ENCODE measurements at places on chromosomes 3 and 15.
A peak's percentile ranks its signal among the peaks of the same experiment; 100 is the strongest.

DNA sequence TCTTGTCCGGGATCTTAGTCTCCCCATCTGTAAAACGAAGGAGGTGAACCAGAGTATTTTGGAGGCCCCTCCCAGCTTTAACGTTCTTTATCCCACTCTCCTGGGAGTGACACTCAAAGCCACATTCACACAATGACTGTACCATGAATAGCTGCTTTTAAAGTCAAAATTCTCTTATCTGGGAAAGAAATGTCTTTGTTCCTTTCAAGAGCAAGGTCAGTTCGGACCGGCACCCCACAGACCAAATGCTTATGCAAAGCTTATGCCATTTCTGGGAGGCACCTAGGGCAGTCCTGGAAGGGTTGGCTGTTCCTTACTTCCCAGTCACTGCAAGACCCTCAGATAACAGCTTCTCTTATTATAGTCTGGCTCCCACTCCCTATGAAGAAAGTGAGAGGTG is 53.5 kb upstream of the WNT5A start:
- DNase-seq = no peak
- H3K27me3 ChIP-seq = no peaks in the 10 kb centered on the region
- no peaks in the 10 kb centered on the region for H3K36me3 ChIP-seq
- no peak overlapping the region for H3K4me3 ChIP-seq
- no peaks in the 10 kb centered on the region for H3K4me1 ChIP-seq

DNA sequence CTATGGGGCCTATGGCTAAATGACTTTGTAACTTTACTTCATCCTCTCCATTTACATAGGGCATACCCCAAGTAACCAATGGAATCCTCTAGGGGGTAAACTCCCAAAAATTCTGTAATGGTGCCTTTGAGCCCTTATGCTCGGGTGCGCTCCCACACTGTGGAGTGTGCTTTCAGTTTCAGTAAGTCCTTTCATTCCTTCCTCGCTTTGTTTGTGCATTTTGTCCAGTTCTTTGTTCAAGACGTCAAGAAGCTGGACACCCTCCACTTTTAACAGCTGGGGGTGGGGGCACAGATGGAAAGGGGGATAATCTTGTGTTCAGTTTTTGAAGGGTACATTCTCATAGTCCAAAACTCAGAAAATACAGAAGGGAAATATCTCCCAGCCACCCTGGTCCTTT is 84.4 kb upstream of the C2CD4B start:
- H3K4me3 ChIP-seq = no peak overlapping the region
- peaks cover 3% of the 10 kb centered on the region for H3K27me3 ChIP-seq

DNA sequence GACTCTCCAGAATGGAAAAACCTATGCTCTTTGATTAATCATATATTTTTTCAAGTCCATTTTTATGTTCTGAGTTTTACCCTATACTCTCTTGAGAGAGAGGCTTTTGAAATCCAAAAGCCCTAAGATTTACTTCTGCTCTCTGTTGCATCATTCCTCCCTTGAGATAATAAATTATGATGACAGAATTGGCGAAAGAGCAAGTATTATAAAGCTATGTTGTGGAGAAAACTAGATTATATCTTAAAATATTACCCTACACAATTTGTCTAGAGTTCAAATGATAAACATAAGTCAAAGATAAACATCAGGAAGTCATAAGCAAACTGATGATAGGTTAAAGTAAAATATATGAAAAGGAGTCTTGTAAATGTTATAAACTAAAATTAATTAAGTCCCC is 293.4 kb upstream of the MME start:
- no peaks in the 10 kb centered on the region for H3K27me3 ChIP-seq
- H3K36me3 ChIP-seq = no peaks in the 10 kb centered on the region
- no peak for DNase-seq
- no peaks in the 10 kb centered on the region for H3K4me1 ChIP-seq
- H3K4me3 ChIP-seq = no peak overlapping the region
- no peak overlapping the region for H3K27ac ChIP-seq

- peaks cover 15% of the 10 kb centered on the region for H3K27me3 ChIP-seq
- H3K4me3 ChIP-seq = no peak within 1 kb of the TSS
- DNase-seq = no peak
- no peaks in the 10 kb centered on the region for H3K4me1 ChIP-seq
- H3K27ac ChIP-seq = no peak within 1 kb of the TSS
Observed at GRCh38 chr3:6860954-6861624, at the start of gene GRM7. Gene GRM7 (plus strand): TSS chr3:6861115.

DNA sequence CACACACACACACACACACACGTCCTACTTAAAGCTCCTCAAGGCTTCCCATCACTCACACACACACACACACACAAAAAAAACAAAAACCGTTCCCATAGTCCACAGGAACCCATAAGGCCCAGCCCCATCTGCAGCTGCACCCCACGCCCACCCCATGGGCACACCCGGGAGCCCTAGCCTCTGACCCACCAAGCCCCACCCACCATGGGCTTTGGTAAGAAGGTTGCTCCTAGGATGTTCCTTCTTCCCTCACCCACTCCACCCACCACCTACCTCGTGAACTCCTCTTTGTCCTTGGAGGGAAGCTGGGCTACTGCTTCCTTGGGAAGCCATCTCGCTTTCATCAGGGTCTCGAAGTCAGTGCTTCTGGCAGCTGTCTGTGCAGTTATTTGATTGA is 115.1 kb downstream of the TPRA1 start:
- H3K27ac ChIP-seq = no peak overlapping the region
- H3K4me1 ChIP-seq = no peaks in the 10 kb centered on the region
- DNase-seq = no peak
- no peak overlapping the region for H3K4me3 ChIP-seq
- H3K27me3 ChIP-seq = peaks cover 2% of the 10 kb centered on the region

- no peaks in the 10 kb centered on the region for H3K27me3 ChIP-seq
- DNase-seq = no peak
- H3K4me3 ChIP-seq = no peak overlapping the region
- H3K4me1 ChIP-seq = no peaks in the 10 kb centered on the region
- no peak overlapping the region for H3K27ac ChIP-seq
- no peaks in the 10 kb centered on the region for H3K36me3 ChIP-seq
Observed at GRCh38 chr3:110791995-110792686, 279.5 kb upstream of the NECTIN3 start.

DNA sequence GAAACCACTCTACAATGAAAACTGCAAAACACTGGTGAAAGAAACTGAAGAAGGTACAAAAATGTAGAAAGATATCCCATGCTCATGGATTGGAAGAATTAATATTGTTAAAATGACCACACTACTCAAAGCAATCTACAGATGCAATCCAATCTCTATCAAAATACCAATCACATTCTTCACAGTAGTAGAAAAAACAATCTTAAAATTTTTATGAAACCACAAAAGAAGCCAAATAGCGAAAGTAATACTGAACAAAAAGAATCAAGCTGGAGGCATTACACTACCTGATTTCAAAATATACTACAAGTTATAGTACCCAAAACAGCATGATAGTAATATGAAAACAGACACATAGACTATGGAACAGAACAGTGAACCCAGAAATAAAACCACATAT is 36.9 kb downstream of the TXNRD3 start:
- no peaks in the 10 kb centered on the region for H3K36me3 ChIP-seq
- no peak for DNase-seq
- H3K27ac ChIP-seq = no peak overlapping the region
- H3K4me3 ChIP-seq = no peak overlapping the region
- H3K4me1 ChIP-seq = no peaks in the 10 kb centered on the region

- H3K4me1 ChIP-seq = no peaks in the 10 kb centered on the region
- no peak for DNase-seq
- H3K4me3 ChIP-seq = no peak overlapping the region
- no peak overlapping the region for H3K27ac ChIP-seq
- H3K27me3 ChIP-seq = no peaks in the 10 kb centered on the region
Observed at GRCh38 chr3:22933051-22933840, 269.9 kb upstream of the UBE2E2 start.

DNA sequence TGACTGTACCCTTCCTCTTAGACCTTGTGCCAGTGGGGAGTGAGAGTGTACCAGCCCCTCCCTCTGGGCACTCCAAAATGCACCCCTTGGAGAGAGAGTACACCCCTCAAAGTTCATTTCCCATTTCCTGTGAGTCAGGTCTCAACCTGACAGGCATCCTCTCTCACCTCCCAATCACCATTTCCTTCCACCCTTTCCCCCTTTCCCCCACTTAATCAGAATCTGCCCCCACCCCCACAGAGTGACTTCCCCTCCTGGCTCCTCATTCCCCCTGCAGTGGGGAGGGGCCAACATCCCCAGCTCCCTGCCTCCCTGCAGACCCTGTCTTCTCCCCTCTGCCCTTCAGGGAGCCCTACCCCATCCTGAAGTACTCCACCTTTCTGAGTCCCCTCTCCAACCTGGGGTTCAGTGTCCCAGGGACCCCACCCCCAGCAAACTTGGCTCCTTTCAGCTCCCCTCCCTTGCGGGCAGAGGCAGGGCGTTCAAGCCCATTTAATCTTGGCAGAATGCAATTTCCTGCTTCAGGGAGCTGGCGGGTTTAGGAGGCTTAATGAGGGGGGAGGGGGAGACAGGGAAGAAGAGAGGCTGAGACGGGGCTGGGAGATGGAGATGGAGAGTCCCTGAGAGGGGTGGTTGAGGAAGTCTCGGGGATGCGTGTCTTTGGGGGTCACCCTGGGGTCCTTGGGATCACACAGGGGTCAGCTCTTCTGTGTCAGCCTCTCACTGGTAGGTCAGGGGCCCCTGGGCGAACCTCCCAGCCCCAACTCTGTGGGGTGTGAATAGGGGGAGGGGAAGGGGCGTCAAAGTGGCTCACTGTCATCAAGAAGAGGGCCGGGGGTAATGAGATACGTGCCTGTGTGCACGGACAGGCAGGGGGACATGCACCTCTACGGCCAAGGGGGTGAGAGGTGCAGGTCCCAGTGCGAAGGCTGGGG is 16.6 kb upstream of the SEMA3F start:
- H3K4me3 ChIP-seq = no peak overlapping the region
- no peak for DNase-seq
- H3K27ac ChIP-seq = no peak overlapping the region

DNA sequence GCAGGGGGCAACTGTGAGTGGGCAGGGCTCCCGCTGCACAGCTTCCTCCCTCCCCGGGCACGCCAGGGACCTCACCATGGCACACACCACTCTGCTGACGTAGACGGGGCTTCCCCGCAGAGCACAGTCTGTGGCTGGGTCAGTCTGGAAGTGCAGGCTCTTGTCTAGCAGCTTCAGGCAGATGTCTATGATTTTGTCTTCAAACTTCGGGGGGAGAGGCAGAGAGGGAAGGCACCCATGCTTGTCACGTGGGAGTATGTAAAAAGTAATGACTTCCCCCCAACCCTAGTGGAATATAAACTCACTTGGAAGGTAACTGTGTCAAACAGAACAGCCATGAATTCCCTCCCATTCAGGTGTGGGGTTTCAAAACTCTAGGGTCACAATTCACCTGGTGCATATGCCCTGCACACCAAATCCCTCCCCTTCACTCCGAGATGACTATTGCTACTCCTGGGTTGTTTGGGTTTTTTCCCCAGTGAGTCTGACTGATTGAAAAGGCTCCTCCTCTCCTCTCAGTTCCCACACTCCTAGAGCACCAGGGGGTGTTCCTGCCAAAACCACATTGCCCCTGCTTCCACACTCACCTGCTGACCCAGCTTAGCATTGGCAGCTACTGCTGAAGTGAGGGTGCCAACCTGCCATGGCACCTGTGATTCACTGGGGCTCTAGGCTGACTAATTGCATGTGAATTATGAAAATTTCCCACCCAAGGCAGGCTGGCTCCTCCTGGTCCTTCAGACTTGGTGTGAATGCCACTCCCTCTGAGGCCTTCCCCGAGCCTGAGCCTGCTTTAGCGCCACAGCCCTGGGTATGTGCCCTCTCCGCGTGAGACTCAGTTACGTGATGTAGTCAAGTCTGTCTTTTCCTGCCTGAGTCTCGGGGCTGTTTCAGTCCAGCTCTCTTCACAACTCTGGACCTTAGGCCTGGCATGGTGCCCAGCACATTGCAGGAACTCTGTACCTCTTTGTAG is 13.0 kb downstream of the TGM5 start:
- H3K4me1 ChIP-seq = peaks cover 31% of the 10 kb centered on the region
- H3K36me3 ChIP-seq = no peaks in the 10 kb centered on the region
- H3K4me3 ChIP-seq = peak overlapping the region; percentile 44
- H3K27ac ChIP-seq = peak overlapping the region; percentile 73
- no peaks in the 10 kb centered on the region for H3K27me3 ChIP-seq

DNA sequence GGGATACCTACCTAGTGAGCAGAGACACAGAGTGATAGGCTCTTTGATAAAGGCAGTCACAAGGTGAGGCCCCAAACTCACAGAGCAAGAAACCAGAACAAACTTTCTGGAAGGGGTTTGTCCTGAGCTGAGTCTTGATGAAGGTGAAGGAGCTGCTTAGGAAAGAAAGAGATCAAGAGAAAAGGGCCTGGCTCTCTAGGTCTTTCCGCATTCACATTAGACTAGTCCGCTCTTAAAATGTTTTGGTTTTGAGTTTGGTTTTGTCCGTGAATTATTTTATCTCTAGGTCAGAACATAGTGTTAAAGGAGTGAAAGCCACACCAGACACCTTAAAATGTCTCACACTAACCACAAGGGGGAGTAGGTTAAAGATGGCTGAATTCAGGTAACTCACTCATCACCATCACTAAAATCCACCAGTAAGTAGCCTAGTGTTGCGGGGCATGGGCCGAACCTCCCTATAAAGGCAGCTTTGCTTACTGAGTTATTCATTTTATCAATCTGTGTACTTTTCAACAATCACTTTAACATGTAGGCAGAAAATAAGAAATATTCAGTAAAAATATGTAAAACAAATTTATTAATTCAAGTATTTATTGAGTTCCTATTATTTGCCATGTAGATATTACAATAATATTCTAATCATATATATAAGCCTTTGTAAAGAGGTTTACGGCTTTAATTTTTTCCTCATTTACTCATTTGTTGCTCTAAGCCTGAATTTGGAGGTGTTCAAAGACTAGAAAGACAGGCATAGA is 121.5 kb upstream of the TSC22D2 start:
- H3K27me3 ChIP-seq = peaks cover 21% of the 10 kb centered on the region
- DNase-seq = no peak
- H3K4me3 ChIP-seq = no peak overlapping the region
- no peaks in the 10 kb centered on the region for H3K4me1 ChIP-seq

DNA sequence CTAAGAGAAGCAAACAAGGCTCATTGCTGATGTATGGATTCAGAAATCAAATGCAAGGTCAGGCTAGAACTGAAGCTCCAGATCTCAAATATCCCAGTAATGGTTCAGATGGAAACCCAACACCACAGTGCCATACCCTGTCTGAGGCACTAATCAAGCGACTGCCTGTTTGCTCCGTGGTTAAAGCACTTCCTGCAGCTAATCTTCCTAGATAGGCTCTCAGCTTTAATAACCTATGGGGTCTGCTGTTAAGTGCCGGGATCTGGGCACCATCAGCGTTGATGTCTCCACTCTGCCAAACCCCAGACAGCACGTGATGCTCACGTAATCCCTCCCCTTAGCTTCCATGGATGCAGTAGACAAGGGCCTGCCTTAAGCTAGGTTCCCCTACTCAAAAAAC is 262.6 kb downstream of the MECOM start:
- no peak overlapping the region for H3K4me3 ChIP-seq
- DNase-seq = no peak
- H3K27me3 ChIP-seq = peaks cover 3% of the 10 kb centered on the region
- H3K4me1 ChIP-seq = no peaks in the 10 kb centered on the region
- H3K36me3 ChIP-seq = no peaks in the 10 kb centered on the region
- no peak overlapping the region for H3K27ac ChIP-seq
